ENCODE measurements at places on chromosomes 4 and X.

DNA sequence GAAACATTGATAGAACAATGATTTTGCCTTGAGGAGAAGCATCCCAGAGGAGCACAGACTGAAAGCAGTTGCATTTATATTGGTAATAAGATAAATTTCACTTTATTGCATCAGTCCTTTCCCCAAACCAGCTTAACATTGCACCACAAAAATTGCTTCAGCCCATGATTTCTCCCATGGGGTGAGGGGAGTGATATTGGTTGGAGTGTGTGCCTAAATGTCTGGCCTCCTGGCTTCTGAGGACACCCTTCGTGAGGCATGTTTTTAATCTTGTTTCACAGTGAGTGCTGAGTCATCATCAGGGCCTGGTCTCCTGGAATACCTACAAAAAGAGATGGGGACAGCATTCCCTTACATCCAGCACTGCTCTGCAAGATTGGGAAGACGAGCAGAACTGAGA is 487.9 kb downstream of the C4orf33 start:
- DNase-seq: no peak

DNA sequence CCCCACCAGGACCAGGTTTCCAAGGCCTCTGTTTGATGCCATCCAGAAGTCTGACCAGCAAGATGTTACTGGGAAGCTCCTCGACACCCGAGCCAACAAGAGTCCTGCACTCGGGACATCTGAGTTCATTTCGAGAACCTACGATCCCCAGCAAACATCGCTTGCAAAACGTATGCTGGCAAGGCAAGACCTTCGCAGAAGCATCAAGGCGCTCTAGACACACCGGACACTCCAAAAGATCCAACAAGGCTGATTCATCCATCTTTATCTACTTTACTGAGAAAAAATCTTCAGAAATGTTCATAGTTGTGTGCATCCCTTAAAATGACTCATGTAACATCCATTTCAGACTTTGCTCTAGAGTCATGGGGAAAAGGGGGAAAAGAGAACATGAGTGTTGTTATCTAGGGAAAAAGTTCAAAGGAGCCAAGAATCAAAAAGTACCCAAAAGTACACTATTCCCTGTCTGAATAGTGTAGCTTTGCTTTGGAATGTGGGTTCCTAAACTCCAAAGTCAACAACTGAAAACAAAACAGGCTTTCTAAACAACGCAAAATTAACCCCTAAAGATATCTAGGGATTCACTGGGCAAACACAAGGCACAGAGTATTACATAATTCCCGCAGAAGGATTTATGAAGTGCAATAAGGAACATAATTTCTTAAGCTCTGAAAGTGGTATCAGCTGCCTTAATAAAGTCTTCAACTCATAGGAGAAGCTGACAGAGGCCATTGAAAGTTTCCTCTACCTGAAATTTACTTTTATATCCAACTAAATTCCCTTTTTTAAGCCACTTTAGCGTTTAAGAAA is 1.6 kb downstream of the SH3RF1 start:
- no peak for DNase-seq

GRCh38 chr4:13920901-13921300 is 293.4 kb upstream of the BOD1L1 start:
- peak; percentile 11 for DNase-seq

- DNase-seq: no peak
Measured at GRCh38 chr4:66766557-66766956, 778.7 kb downstream of the CENPC start.

- no peak for DNase-seq
Measured at GRCh38 chr4:7585768-7586167, 151.0 kb upstream of the PSAPL1 start.

DNA sequence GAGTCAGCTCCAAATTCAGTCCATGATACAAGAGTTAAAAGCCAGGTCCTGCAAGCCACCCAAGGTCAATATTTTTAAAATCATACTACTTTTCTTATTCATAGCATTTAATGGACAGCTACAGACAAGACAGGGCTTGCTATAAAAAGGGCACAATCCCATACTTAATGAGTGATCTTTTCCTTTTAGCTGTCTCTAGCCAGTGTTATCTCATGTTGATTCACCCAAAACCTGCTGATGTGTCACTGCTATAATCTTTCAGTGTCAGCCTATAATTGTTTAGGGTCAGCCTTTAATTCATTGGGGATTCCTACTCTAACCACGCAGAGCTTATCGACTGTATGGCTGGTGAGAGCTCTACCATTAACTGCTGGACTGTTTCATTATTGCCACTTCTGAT is 51.2 kb upstream of the HCCS start:
- DNase-seq: no peak

DNA sequence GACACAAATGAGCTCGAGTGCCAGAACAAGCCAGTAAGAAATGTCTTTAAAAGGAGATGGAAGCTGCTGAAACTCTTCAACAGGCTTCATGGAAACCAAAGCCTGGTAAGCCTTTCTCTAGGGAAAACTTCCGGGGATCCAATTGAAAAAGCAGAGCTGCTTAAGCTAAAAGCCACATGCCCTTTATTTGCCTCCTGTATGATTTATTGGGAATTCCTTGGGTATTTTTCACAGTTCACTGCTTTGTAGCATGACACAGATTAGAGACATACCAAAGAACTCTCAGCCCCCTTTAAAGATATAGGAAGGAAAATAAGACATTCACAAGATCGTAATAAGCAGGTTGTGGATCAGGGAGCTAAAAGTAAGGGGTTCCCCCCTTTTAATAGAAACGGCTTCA is 6.5 kb upstream of the ARHGAP6 start:
- DNase-seq: no peak

DNA sequence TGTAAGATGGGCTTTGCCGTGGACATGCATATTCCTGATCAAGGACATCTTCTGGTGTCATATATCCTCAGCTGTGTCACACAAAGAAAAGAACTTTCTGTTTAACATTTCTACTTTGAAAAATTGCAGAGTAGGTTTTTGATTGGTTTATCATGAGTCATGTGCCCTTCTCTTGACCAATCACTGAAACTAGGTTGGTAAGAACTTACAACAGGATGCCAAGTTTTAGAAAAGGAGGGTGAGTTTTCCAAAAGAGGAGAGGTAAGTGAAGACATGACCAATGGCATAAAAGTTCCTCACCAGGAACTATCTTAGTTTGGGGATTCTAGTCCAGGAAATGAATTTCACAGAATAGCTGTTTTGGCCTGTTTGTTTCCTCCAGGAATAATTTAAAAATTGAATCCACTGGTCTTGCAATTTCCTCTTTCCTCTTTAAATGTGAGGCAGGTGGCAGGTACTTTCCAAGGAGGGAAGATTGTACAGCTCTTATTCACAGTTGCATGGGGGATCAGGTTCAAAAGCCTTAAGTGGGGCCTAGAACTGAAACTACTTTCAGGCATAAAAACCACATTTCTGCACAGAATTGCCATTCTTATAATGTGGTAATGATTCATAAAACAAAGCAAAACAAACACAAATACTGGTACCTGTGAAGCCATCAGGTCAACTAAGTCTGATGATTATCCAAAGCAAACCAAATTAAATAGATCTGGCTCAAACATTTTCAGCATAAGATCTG is 1114.5 kb upstream of the LCORL start:
- no peak for DNase-seq

- no peak for DNase-seq
Measured at GRCh38 chr4:124028182-124028581, 631.6 kb downstream of the SPRY1 start.

DNA sequence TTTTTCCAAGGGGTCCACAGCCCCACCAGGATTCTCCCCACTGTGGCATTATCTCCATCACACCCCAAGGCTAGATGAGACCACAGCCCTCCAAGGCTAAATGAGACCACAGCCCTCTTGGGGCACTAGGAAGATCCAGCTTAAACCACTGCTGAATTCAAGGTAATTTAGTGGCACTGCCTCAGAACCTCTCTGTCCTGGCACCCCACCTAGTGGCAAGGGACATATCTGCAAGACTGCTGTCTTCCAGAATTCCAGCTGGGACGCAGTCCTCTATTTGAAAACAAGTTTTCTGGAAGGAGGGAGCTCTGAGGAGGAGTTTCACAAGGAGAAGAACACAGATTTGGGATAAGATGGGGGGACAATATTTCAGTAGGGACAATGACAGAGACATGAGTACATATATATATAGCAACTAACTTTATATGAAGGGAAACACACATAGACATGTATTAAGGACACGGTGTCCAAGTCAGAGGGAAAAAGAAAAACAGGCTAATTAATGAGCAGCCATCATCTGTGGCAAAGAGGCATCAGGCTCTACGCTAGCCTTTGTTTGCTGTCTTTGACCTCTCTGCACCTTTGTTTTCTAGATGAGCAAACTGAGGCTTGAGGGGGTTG is 9.3 kb downstream of the CETN2 start:
- peak; percentile 43 for DNase-seq

- no peak for DNase-seq
Measured at GRCh38 chrX:13283950-13284546, 35.8 kb downstream of the ATXN3L start.

GRCh38 chr4:4432341-4433125 is 45.6 kb downstream of the NSG1 start:
- no peak for DNase-seq

DNA sequence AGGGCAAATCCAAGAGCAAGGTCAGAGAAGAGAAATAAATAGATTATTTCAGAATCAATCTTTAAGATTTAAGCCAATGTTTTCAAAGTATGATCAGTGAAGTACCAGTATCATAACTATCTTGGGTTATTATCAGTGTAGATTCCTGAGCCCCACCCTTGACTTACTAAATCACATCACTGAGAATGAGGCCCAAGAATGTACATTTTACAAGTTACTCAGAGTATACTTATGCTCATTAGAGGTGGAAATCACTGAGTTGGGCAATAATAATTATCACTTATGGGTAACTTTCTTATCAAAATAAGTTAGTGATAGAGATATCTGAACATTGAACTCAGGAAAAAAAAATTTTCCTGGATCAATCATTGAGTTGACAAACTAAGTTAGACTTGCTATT is 121.6 kb upstream of the NOCT start:
- no peak for DNase-seq

DNA sequence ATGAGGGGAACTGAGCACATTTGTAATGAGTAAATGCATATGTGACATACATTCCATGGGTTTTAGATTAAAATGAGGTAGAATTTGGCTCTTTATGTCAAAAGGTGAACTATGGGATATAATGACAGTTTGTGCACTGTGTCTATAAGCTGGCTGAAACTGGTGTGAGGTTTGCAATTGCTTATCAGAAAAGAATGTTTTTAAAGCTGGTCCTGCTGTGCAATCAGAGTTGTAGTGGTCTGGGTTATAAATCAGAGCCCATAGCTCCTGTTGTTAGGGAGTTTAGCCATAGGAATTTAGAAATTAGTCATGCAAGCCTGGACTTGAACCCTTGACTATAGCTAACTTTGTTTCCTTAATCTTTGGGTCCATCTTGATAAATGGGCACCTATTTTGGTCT is 23.1 kb upstream of the GATB start:
- DNase-seq: no peak

DNA sequence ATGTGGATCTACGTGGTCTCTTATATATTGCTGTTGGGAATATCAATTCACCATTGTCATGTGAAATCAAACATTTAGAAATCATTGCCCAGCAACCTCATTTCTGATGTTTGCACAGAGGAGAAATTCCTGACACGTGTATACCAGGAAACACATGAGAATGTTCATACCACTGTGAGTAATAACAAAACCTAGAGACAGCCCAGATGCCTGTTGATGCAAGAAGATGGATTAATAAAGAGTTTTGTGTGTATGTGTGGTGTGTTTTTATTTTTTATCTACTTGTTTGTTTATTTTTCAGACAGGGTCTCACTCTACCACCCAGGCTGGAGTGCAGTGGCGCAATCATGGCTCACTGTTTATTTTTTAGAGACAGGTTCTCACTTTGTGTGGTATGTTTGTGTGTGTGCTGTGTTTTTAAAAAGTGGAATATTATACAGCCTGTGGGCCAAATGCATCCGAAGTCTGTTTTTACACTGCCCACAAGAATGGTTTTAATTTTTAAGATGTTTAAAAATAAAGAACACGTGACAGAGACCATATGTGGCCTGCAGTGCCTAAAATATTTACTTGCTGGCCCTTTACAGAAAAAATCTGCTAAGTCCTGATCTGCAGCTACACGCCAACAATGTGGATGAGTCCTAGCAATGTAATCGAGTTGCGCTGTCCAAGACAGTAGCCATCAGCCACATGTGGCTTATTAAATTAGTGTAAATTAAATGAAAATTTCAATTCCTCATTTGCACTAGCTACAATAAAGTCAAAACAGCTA is 39.2 kb downstream of the TXLNG start:
- no peak for DNase-seq

- DNase-seq: no peak
Measured at GRCh38 chr4:18100657-18101056, 79.1 kb upstream of the LCORL start.

GRCh38 chrX:1205681-1206611 is 6.5 kb downstream of the CRLF2 start:
- peak; percentile 94 for DNase-seq

GRCh38 chr4:36815536-36815935 is 429.0 kb upstream of the NWD2 start:
- no peak for DNase-seq

DNA sequence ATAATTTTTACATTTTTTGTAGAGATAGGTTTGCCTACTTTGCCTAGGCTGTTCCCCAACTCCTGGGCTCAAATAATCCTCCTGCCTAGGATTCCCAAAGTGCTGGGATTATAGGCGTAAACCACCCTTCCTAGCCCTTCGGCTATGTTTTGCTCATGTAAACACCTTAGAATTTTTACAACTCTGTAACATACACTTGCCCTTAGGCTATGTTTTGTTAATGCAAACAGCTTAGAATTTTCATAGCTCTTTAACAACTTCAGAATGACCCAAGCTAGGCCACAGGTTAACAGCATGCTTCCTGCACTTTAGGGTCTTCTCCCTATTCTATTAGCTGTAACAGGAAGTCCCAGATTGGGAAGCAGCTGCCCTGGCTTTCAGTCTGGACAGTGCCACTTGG is 24.2 kb downstream of the KLHL15 start:
- no peak for DNase-seq

DNA sequence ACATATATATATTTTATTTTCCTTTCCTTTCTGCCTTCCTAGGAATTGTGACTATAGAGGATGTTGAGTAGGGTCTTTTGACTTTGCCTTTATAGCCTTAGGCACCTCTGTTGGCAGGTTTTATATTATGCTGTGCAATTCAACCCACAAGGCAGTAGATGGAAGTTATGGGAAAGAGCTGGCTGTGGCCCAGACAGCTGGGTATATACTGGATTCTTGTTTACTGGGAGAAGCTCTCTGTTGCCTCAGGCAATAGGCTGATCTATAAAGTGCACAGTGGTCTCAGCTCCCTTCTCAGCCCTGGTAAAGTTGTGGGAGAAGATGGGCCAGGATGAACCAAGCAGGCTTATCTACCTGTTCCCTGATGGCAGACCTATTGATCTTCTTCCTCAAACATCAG is 342.0 kb downstream of the GBA3 start:
- no peak for DNase-seq

DNA sequence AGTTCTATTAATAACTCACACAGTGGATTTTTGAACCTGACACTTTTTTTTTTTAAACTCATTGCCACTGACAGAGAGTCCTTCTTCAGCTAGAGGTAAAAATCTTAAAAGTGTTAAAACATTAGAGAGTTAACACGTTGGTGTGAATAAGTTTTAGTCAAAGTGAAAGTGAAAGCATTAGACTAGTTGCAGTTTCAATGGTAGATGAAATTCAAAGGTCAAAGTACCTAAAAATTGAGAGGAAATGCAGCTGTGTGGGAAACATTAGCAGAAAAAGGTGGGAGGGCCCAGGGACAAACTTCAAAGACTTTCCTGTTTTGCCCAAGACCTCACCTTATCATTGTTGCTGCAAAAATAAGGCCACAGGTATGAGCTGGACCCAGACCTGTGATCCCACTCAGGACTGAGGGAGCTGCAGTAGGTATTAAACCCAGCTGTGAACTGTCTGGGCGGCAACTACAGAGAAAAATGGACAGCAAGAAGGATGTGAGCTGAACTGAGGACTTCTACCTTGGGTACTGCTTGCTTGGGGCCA is 17.6 kb upstream of the GABRA4 start:
- DNase-seq: no peak
